ENCODE measurements at places on chromosomes 7 and 10.

GRCh38 chr7:86914551-86914950 is 144.9 kb downstream of the ELAPOR2 start:
- DNase-seq: no peak

DNA sequence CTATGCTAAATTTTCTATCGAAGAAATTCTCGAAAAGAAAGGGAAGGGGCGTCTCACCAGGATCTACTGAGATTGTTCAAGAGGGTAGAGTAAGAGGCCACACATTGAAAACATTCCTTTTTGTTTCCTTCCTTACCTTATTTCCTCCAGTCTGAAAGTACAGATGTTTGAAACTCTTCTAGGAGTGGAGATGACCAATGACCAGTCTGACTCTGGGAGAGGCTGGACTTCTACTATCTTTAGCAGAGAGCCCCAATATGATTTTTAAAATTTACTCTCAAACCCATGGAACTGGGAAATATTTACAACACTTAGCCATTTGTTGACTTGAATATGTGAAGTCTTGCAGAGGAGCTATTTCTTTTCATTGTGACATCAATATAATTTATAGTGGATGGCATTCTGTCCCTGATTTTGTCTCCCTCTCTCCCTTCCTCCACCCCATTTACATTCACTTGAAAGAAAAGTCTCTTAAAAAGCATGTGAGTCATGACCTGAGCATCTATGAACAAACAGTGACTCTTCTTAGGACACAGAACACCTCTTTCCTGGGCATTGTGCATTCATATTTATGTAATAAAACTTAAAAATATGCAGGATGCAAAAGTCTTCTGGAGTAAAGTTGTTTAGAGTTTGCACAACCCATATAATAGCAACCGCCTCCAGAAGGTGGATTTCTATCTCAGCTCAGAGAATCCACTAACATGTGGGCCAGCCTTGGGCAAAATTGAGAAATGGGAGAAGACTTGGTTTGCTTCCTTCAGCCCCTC is 31.2 kb upstream of the BMPER start:
- no peak for DNase-seq

DNA sequence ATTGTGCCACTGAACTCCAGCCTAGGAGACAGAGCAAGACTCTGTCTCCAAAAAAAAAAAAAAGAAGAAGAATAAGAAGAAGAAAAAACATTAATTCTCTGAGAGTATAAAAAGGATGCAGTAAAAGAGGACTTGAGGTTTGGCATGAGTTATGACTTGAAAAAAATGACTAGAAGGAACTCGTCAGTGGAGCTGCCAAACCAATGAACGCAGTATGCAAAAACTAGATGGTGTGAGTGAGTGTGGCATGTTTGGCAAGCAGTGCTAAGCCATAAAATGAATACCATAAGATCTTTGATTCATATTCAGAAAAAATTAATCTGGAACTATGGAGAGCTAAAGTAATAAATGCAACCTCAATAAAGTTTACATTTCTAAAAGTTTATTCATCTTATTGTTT is 68.6 kb upstream of the MEOX2 start:
- DNase-seq: no peak

GRCh38 chr10:78196964-78197363 is 163.3 kb downstream of the RPS24 start:
- DNase-seq: no peak

DNA sequence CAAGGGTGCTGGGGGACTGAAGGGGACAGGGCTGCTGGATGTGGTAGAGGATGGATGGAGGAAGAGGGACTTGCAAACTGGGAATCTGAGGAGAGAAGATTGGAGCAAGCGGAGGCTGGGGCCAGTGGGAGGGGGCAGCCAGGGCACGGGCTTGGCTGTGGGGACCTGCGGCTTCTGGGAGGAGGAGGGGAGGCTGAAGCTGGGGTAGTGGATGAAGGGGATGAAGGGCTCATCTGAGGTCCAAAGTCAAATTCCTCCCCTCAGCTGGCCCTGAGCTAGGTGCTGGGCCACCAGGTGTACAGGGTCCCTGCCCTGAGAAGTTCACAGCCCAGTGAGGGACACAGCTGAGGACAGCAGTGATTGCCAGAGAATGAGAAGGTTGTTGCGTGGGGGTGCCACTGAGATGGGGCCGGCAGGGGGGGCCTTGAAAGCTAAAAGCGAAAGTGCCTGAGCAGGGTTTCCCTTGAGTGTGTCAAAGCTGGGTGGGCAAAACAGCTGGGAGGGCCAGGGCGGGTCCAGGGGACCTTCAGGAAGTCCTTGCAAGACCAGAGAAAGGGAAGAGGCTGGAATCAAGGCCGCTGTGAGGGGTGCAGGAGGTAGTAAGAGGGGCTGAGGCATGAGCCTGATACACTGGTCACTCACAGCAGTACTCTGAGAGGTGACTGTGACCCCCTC is 75.2 kb downstream of the MYL10 start:
- no peak for DNase-seq

DNA sequence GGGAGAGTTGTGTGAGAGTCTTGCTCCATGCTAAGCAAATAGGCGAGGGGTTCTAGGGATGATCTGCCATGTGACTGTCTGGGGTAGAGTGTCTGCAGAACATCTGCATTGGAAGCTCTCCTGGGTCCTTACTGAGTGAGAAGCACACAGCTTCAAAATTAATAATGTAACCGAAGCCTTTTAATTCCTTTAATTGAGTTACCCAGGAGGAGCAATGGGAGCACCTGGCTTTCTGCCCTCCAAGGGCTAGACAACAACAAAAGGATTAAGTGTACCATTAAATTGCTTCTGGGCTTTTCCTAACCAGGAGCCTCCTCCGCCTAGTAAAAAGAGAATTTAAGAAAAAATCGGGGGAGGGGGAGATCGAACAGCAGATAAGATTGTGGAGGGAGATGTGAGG is 102.0 kb upstream of the TBX20 start:
- no peak for DNase-seq

DNA sequence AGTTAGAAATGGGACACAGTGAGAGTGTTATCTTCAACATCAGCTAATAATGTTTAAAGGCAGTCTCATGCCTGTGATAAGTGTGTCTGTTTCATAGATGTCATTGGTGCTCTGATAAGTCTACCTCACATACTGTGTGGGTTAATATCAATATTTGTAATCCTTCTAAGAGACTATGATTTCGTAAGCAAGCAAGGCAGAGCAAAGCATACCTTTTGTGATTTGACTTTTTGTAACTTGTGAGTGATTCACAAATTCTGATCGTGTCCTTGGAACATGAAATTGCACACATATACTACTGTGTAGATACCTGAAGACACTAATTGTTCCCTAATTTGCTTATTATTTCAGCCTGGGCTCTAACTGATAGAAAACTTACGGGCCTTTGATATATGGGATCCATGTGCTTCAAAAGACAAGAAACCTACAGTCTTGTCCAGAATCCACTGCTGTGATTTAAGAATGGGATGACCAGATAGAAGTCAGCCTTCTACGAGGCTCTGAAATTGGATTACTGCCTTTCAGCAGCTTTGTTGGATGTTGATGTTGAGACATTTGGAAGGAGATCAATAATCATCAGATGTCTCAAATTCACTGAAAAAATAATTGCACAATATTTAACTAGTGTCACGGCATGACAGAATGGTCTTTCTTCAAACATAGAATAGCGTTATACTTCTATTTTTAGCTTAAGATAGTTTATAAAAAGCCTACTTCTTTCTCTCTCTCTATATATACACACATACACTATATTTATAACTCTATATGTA is 63.2 kb upstream of the KLF6 start:
- DNase-seq: no peak

GRCh38 chr10:71060476-71061426 is 151.6 kb upstream of the UNC5B start:
- no peak for DNase-seq

DNA sequence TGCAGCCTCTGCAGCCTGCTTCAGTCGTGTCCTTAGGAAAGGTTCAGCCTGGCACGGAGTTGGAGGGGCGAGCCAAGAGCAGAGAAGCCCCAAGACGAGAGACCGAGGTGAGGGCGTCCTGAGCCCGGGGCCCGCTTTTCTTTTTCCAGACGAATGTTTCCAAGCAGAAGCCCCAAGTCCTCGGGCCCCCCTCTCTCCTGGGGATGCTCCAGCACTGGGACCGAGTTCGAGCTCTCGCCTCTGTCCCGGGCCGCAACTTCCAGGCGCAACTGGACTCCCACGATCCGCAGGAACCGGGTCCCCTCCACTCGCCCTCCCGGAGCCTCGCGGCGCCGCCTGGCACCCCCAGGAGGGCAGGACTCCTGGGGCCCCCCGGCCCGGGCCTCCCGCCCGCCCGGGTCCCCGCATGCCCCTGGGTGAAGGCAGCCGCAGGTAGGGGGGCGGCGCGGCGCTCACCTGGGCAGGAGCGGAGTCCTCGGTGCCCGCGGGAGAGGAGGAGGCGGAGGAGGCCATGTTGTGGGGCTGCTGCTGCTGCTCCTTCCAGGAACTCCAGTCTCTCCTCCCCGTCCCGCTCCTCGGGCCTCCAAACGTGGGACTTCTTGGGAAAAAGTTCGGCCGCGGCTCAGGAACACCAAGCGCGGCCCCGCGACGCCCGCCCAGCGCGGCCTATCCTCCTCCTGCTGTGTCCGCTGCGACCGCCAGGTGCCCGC is 45.3 kb upstream of the CDK1 start:
- no peak for DNase-seq

DNA sequence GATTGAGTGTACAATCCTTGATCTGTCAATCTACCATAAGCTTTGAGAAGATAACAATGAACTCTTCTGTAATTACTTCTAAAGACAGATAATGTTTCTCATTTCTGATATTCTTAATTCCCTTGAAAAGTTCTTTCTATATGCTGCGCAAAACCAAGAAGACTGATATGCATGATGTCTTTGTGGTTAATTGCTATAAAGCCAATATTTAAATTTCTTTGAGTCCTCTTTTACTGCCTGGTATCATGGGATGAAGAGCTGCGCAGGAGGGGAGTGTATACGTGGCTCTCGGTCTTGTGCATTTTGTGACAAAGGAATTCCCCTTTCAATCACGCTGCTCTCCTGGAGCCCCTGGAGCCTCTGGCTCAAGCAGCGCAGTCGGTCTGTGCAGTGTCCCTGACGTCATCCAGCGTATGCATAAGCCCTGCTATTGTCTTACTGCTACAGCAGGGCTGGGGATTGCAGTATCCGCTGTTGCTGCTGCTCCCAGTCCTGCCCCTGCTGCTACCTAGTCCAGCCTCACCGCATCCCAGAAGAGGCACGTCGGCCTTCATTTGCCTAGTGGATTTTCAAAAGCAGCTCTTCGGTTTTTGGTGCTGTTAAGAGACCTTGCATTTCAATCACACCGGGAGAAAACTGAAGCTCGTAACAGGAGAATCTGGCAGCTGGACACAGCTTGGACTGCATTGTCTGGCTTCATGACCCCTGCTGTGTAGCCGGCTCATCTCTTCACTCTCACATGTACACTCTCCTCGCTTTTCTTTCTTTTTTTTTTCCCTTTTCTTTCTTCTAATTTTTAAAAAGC is 66.7 kb downstream of the ST7 start:
- DNase-seq: no peak

- DNase-seq: no peak
These were observed 595 bp downstream of the TBL2 start for GRCh38 chr7:73577627-73578341.

DNA sequence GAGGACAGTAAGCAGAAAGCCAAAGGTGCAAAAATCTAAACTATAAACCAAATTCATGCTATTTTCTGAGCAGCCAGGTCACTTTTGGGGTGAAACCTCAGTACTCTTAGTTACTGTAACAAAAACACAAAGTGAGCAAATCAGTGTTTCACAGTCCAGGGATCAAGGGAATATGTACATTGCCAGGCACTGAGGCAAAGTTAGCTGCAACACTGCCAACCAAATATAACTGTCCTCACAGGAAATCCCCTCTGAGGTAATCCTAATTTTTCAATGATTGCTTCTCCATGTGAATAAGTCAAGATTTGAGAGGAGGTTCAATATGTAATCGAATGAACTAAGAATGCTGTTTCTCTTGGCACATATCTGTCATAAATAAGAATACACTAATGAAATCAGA is 229.7 kb downstream of the TSPAN12 start:
- no peak for DNase-seq
